AG04450 (cell line): ENCODE measurements at places on chromosomes 11 and 22.

DNA sequence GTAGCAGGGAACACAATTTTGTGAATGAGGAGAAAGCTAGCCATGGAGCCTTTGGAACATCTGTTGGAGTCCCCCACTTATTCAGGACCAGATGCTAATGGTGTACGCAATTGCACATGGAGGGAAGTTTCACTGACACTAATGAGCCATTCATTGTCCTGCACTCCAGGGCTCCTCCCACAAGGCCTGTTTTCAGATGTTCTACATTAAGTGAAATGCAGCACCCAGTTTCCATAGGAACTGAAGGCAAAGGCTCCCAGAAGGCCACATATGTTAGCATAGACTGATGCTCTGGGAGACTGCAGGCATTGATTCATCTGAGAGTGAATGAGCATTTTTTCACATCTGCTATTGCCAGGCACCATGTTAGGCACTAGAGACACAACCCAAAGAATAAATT lies 399.5 kb downstream of the ETS1 start:
- no peak for DNase-seq

DNA sequence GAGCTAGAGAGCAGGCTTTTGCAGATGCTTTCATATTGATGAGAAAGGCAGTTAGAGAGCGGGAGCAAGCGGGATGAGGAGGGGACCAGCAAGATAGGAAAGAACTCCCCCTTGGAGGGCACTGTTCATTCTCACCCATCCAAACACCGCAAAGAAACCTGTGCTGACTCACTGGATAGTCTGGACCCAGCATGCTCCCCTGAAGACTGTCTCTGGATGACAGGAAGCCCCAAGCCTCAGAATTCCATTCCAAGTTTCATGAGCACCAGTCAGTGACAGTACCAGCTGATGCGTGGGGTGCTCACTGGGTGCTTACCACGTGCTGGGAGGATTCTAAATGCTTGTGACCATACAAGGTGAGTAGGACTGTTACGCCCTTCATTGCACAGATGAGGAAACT lies 34.2 kb downstream of the MICAL3 start:
- DNase-seq, result no peak

GRCh38 chr11:101082813-101083212 lies 46.8 kb downstream of the PGR start:
- no peak for DNase-seq

DNA sequence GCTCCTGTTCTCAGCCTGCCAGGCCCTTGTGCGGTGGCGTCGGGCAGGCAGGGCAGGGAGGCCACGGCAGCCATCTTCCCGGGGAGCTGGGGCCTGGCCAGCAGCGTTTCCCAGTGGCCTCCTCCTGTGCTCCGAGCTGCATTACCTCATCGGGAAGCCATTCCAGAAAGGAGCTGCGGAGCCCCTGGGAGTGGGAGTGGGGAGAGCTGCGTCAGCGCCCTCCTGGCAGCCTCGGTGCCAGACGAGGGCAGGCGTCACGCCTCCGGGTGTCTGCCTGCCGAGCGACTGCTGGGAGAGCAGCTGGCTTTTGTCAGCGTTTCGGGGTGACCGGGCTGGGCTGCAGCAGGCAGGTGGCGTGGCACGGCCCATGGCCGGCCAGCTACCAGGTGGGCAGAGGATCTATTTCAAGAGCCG lies 30.9 kb upstream of the WNT7B start:
- DNase-seq, result peak; percentile 76

DNA sequence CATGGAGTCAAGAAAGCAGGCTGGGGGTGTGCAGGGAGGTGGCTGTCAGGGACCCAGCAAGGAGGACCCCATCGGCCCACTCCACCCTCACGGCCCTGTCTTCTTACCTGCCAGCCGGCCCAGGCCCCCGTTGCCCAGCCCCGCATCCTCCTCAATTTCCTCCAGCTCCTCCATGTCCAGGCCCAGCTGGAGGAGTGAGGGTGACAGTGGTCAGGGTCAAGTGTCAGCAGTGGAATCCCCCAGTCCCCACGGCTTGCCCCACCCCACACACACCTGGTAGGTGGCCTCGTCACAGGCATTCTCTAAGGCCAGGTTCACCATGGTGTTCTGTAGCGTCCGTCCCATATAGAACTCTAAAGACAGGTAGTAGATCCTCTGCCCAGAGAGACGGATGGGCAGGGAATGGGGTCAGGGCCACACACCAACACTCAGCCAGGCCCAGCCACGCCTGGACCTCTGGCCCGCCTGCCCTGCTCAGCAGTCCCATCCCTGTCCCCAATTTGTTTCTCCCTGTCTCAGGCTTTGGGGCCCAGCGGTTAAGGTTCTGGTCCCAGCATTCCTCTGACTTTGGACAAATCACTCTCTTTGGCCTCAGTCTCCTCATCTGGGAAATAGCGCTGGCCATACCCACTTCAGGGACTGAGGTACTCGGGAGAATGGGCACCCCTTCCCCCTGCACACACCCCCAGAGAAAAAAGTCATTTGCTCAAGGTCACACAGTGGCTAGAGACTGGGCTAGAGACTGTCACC lies 1.3 kb downstream of the PYGM start:
- DNase-seq, result no peak

DNA sequence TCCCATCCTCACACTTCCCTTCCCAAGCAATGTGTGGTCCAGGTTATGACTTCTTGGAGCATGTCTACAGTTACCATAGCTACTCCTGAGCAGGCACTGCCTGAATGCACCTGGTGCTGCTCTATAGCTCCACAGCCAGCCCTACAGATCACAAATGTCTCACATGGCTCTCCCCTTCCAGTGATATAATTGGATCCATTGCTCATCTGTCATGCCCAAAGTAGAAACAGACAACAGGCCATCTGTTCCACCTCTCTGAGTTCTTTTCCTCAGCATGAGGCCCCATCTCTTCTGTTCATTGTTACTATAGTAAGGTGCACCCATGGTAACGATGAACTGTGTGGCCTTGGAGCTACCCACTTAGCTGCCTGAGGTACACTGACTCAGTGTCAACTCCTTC lies 320.3 kb upstream of the ZC3H12C start:
- no peak for DNase-seq

- no peak for DNase-seq
Measured at GRCh38 chr11:133945087-133945974, 11.4 kb downstream of the IGSF9B start.

DNA sequence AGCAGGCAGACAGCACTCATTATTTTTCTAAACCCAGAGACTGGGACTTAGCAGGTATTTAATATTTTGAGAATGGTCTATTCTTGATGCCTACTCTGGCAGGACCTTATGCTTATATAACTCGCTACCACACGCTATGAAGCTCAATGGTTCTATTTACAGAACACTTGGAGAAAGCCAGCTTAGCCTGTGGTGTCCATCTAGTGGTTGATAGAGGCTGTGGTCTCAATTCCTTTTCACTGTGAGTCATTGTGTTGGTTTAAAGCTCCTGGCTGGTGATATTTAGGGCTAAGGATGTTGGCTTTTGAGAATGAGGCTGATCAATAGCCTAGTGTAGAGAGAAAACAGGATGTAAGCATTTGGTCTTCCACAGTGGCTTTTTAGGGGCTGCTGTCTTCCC lies 206.4 kb downstream of the DBX1 start:
- peak; percentile 62 for DNase-seq

DNA sequence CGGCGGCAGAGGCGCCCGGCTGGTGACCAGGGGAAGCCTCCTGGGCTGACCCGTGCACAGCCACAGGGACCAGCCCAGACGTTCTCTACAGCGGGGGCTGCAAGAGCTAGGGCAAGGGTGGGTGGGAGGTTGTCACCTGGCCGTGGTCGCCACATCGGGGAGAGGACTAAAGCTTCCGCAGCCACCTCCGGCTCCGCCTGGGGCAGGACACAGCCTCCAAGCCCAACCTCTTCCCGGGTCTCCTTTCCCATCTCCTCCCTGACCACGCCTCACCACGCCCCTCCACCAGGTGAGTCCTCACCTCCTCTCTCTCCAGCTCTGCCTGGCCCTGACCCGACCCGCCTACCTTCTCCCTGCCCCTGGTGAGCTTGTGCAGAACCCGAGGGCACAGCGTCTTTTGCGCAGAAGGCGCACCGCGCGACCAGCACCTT lies 75.9 kb upstream of the LMO1 start:
- no peak for DNase-seq

DNA sequence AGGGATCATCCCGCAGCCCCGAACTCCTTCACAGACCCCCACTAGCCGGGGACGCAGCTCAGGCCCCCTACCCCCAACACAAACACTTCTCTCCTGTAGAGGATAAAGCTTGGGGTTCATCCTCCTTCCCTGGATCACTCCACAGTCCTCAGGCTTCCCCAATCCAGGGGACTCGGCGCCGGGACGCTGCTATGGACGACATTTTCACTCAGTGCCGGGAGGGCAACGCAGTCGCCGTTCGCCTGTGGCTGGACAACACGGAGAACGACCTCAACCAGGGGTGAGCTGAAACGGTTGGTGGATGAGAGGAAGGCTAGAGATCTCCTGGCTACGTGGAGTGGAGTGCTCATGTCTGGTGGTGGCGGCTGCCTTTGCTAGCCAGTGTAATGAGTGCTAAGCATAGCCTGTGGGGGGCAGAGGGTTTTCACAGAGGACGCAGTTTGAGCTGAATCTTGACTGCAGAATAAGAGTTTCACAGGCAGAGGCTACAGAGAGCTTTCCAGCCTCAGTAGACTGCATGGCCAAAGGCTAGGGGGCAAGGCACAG lies 580 bp downstream of the ILK start:
- DNase-seq, result no peak

GRCh38 chr11:34546511-34547209 lies 33.1 kb upstream of the ELF5 start:
- no peak for DNase-seq

DNA sequence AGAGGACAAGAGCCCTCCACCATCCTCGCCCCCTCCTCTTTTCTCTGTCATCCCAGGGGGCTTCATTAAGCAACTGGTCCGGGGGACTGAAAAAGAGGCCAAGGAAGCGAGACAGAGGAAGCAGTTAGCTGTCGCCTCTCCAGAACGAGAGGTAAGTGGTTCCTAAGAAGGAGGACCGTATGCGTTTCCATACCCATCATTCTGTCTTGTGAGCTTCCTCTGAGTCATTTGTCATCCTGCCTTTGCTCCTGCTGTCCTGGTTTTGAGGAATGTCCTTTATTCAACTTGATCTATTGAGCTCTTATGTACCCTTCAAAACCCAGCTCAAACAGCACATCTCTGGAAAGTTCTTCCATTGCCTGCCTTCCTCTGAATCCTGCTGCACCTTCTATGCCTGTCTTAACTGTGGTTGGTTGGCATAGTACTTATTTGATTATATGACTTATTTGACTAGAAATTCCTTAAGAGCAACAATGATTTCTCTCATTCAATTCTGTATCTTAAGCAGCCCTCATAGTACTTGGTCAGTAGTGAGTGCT lies 21.3 kb downstream of the MYO18B start:
- no peak for DNase-seq

DNA sequence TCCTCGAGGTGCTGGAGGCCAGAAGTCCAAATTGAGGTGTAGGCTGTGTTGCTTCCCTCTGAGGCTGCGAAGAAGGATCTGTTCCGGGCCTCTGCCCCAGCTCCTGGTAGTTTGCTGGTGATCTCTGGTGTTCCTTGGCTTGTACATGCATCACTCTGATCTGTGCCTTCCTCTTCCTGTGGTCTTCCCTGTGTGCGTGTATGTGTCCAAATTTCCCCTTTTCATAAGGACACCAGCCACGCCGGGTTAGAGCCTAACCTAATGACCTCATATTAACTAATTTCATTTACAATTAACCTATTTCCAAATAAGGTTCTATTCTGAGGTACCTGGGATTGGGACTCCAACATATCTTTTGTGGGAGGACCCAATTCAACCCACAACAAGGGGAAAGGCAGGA lies 21.5 kb downstream of the RIBC2 start:
- DNase-seq, result no peak

GRCh38 chr11:126210871-126211235 lies 597 bp downstream of the RPUSD4 start:
- DNase-seq, result no peak

DNA sequence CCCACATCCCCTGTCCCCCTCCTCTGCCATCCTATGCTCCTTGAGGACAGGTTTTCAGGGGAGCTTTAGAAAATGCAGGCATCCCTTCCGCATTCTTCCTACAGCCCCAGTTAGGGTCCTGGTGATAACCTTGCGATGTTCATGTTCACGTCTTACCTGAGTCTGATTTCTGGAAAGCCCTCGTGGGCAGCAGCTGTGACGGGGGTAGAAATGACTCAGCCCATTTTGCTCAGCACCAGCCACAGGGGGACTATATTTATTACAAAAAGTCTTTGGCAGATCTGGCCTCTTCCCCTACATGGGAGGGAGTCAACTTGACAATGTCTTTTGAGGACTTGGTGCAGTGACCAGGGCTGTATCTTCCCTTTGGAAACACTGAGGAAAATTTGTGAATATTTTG lies 12.3 kb downstream of the PKNOX2 start:
- no peak for DNase-seq

- no peak for DNase-seq
Measured at GRCh38 chr11:128924510-128925249, 18.0 kb downstream of the TP53AIP1 start.

DNA sequence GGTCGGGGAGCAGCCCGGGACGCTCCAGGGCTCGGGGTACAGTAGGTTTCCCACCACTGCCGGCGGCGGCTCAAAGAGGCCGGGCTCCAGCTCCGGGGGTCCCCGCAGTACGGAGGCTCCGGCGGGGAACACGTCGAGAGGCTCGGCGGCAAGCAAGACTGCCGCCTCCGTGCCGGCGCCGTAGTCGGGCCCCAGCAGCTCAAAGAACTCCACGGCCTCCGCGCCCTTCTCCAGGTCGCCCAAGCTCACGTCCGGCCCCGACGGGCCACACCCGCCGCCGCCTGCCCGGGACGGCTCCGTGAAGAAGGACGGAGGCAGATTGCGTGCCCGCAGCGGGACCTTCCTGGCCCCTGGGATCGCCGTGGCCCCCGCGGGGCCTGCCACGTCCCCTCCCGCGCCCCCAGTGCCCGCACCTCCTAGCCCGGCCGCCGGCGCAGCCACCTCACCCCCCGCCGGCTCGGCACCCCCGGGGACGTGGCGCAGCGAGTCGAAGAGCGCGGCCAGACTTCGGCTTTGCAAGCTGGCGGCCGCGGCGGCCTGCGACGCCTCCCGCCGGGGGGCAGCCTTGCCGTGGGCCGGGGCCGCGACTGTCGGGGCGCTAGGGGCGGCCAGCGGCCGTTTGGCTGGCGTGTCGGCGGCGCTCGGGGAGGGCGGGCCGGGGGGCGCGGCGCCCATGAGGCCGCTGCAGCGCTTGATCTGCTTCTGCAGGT lies 775 bp downstream of the FAM181B start:
- DNase-seq, result no peak

DNA sequence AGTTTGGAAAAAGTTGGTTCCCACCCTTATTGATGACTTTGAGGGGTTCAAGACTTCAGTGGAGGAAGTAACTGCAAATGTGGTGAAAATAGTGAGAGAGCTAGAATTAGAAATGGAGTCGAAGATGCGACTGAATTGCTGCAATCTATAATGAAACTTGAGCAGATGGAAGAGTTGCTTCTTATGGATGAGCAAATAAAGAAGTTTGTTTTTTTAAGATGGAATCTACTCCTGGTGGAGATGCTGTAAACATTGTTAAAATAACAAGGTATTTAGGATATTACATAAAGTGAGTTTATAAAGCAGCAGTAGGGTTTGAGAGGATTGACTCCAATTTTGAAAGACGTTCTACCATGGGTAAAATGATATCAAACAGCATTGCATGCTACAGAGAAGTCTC lies 64.2 kb upstream of the GRK2 start:
- DNase-seq, result no peak
